ENCODE measurements at places on chromosomes 2 and 18.

GRCh38 chr2:207920721-207921120 lies 104.6 kb downstream of the PLEKHM3 start:
- no peak for DNase-seq

DNA sequence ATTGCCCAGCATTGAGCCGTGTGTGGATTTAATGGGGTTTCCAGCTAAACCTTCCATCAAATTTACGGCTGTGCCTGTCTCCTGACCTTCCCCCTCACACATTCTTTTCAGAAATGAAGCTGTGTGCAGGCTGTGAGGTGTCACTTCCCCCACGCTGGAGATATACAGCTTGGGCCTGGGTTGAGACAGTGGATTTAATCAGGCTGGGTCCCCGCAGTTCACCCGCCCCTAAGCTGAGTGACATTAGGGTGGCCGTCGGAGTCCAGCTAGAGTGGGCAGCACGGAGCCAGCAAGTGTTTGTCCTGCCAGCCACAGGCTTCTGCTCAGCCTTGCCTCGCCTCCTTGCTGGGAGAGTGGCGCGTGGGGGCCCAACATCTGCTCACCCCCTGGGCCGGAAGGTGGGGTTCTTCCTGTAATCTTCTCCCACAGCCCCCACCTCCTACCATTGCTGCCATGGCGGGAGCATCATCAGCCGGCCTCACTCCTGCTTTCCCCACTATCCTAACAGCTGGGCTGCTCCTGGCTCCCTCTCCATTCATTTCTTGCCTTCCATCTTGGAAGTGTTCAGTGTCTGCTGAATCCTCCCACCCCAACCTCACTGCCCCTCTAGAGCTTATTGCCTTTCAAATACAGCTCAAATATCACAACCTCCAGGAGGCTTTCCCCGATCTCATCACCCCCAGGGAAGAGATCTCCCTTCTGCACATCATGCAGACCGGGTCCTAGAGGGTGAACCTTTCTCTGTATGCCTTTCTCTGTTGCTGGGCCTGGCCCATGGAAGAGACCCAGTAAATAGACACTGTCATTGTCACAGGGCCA lies 149.0 kb downstream of the GLI2 start:
- no peak for DNase-seq

- no peak for DNase-seq
These were observed 216.7 kb upstream of the CTAGE1 start for GRCh38 chr18:22634464-22634863.

DNA sequence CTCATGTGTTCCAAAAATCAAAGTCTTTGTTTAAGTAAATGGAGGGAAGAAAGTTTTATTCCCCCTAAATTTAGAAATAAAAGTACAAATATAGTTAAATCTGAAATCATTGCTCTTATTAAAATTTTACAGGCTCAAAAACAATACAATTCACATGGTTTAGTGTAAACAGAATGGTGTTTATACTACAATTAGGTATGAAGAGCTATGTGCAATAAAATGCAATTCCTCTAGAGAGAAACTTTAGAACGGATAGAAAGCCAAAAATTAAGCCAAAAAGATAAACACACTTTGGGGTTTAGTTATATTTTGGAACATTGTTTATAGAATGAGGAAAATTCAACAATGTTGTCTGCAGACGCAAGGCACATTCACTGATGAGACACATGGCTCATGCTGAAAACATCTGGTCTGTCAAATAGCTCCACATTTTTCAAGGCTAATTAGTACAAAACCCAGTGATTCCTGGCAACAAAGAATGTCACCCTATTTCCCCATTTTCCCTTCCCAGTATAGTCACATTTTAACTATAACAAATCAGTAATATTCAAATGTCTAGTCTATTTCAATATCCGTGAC lies 103.3 kb downstream of the EXOC6B start:
- DNase-seq = no peak

DNA sequence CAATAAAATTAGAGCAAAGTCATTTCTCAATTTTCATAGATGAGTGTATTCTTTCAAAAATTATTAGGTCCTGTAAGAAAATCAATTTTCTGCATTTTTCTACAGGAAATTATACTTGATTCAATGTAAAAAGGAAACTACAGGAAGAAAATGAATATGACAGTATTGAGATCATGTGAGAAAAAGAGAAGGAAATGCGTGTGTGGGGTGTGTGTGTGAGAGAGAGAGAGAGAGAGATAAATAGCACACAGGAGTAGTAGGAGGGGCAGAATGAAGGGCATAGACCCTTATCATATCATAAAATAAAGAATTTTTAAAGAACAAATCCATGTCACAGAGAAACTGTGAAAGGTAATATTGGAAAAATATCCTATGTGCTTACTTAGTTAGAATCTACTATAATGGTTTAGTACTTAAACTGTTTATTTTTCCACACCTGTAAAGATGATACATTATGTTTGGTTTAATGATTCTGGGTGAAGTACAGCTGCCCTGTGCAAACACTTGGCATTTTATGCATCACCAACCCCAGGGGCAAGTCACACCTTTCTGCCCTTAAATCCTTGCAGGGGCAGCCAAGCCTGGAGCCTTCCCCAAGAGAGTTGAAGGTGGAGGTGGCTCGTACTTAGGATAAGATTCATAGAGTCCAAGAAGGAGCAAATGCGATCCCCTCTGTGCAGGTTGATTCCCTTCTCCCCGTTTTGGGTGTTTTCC lies 276.4 kb downstream of the TGIF1 start:
- no peak for DNase-seq

DNA sequence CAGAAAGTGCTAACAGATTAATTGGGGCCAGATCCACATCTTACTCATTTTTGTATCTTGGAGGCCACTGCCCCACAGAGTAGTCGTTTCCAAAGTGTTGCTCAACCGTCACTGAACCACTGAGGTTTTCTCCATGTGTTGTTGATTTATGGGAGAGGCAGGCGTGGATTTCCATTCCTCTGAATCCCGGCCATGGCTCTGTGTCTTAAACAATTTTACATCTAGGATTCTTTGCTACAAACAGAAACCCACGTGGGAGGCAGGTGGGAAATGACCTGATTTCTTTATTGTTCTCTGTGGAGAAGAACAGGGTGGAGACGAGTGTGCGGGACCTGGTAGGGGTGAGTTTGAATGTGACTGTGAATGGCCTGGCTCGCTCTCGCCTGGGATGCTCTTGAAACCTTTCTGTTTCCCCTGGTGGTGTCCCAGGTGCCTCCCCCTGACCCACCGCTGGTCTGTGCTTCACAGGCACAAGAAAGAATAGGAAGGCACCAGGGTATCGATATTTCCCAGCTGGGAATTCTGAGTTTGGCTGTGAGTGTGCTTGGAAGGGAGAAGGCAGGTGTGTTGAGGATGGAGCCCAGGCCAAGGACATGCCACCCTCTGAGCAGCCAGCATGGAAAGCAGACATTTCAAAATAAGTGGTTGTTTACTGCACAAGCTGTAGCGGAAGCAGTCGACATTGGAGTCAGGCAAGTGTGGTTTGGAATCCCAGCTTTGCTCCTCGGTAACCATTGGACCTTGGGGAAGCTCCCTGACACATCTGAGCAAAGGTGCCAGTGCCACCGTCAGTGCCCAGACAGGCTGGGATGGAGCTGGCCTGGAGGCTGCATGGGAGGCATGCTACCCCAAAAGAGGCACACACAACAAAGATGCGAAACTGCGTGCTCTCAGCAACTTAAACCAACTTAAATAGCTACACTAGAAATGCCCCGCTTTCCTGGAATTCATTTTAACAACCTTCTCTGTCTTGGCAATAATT lies 50.0 kb downstream of the LPIN1 start:
- no peak for DNase-seq

GRCh38 chr2:57876313-57876712 lies 170.3 kb upstream of the VRK2 start:
- DNase-seq = no peak

- no peak for DNase-seq
These were observed 85.1 kb downstream of the ARL4C start for GRCh38 chr2:234411793-234412192.

DNA sequence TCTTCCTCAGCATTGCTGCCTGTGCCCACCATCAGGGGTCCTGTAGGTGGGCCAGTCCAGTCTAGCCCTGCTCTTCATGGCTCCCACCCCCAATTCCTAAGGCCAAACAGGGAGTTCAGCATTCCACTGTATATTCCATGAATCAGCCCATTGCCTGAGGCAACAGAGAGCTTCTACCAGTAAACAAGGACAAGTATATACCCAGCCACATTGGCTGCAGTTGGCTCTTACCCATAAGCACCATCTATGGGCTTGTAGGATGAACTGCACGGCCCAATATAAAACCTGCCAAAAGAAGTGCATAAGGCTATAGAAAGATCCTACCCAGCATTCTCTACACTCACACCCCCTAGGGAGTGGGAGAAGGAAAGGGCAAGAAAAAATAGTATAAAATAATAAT lies 95.1 kb upstream of the SALL3 start:
- no peak for DNase-seq

DNA sequence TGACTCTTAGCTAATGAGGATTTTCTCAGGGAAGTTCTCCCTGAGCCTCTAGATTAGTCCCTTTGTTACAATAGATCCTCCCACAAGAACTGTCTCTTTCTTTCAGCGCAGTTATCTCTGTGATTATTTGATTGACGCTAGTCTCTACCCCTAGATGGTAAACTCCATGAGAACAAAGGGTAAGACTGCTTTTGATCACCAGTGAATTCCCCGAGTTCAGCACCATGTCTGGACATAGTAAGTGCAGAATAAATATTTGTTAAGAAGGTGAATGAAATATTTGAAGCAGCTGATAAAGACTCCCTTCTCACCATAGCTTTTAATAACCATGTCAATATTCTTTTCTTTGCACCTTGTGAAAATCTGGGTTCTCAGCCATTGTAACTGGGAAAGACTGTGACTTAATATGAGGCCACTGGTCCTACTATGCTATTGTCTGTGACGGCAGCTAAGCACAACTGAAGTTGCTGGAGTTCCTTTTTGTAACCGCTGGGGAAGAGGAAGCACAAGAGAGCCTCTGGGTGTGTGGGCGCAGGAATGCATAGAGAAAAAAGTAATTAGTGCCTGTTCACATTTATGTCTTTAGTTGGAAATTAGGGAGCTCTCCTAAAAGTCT lies 214.7 kb downstream of the TGIF1 start:
- DNase-seq = peak; percentile 81

DNA sequence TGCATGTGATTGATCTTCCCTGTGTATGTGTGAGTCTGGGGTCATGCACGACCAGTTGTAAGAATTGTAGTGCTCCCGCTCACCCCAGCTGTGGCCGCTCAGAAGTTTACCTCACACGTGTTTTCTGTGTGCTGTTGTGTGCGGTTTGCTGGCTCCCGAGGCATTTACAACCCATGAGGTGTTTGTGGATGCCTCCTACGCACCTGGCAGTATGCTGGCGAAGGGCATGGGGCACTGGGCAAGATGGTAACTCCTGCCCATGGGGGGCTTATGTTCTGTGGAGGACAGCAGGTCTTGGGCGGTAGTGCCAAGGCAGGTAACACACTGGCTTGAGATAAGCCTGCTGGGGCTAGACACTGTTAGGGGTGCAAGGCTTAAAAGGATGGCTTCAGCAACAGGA lies 102.6 kb upstream of the HS6ST1 start:
- DNase-seq = no peak

DNA sequence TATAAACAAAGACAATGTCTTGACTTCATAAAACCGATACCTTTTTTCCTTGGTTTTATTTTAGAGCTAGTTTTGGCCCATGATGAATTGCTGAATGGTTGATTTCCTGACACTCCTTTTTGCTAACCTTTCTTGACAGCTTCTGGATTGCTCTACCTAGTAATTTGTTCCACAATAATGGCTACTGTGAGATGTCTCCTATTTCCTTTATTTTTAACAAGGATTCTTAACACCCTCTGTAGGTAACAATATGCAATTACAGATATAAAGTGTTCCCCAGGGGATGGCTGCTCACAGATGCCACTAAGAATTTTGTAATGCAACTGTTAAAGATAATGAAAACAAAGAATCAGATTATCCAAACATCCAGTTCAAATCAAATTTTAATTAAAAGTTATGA lies 100.8 kb upstream of the ATP5MC3 start:
- peak; percentile 41 for DNase-seq

DNA sequence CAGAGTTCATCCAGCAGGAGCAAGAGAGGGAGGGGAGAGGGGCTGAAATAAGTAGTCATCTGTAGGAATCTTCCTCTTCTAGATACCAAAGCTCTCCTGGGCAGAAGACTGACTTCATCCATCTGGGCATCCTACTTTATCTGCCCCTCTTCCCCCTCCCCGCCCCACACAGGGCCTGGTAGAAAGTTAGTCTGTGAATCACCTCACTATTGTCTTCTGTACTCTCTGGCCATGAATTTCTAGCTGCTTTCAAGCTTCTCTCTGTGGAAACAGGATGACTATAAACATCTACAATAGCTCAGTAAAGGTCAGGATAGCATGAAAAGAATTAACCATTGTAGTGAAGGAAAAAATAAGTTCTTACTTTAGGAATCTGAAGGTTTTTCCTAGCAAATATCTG lies 47.7 kb upstream of the RNU4ATAC start:
- no peak for DNase-seq

DNA sequence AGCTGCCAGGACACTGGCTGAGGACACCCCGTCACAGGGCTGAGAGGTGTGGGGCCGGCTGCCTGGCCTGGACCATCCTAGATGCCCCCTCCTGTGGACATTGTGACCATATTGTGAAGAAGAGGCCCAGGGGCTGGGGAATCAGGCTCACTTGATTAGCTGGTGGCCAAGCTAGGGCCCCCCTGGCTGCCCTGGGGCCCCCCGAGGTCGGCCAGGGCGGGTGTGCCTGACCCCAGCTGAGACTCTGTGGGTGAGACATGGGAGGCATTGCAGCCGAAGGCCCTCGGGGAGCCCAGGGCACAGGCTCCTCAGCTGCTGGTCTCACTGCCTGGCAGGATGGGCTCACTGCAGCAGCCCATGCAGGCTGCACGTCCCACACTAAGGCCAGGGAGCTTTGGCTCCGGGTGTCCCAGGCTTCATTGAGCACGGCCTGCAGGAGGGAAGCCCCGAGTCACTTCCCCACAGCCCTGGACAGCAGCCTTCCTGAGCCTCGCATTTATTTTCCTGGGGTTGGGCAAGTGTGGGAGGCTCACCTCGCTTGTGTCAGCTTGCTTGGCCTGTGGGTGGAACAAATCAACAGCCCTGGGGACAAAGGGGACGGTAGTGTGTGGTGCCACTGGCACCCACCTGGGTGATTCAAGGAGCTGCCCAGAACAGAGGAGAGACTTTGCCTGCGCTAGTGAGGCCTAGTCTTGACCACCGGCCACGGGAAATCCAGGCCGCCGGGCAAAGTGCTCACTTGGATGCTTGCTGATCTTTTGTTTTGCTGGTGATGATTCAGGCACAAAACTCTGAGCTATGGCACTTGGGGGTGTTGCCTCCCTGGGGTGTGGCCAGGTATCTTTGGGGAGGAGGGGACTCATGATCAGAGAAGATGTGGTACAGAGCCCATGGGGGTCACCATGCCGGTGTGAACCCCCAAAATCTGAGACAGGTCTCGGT lies 1.3 kb downstream of the GAL3ST2 start:
- no peak for DNase-seq

GRCh38 chr18:22324191-22325131 lies 93.3 kb downstream of the CTAGE1 start:
- DNase-seq = no peak

DNA sequence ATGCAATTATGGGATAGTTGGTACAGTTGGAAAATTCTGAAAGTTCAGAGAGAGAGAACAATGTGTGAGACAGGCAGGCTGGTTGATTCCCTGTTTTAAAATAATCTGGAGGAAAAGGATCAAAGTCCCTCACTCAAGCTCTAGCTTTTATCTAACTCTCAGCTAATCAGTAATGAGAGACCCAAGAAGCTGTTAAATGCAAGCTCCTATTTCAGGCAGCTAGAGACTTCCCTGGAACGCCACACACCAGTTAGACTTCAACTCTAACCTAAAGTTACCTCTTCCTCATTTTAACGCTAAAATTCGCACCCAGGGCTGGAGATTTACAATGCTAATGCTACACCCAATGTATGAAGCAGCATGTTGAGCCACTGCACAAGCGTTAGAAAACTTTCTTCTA lies 243.1 kb downstream of the EN1 start:
- no peak for DNase-seq

- DNase-seq = no peak
These were observed 10.8 kb downstream of the COQ10B start for GRCh38 chr2:197464175-197464574.

All from hematopoietic multipotent progenitor cell treated with erythropoietin and hydrocortisone succinate and interleukin-3 and kit ligand, for 8 days (in vitro differentiated cells).